CD4-positive, alpha-beta memory T cell (primary cell): ENCODE measurements at places on chromosomes 16 and 17. TPM values are rescaled to one million over a fixed set of nuclear protein-coding genes. Genes with fewer than 3 reads are reported as not detected.

KRT39 gene
- not detected for total RNA-seq

TBX6 gene
- 1.3 TPM for total RNA-seq

QPRT gene
- total RNA-seq, result 1.1 TPM

DUXB gene
- total RNA-seq, result not detected

CFAP97D1 gene
- not detected for total RNA-seq

TMED6 gene
- 2.5 TPM for total RNA-seq

PRKCB gene
- total RNA-seq, result 98.1 TPM

CTRB1 gene
- not detected for total RNA-seq

DHRS7C gene
- not detected for total RNA-seq

ANKRD40CL gene
- not detected for total RNA-seq

ZNF469 gene
- 0.64 TPM for total RNA-seq

CRYM gene
- not detected for total RNA-seq

DNA sequence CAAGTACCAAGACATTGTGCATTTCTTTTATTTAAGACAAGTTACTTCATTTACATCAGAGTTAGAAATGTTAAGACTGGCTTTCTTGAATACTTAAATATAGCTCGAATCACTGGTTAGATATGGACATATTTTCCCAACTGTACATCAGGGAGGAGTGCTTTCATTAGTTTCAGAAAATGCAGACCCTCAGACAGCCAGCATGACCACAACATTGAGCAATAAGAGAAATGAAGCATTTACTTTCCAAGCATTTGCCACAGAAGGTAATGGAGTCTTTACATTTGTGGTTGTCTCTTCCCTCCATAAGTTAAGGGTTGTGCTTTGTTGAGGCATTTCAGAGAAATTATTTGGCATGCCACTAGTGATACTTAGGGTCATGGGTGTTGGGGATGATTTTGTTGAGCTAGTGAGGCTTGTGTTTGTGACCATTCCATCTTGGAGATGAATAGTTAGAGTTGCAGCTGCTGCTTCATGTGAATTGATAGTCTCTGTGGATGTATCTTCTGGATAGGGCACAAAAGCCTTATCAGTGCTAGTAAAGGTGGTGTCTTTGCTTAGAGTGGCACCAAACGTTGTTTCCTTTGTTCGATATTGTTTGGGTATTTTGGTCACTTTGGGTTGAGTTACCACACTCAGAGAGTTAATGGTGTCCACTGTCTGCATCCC is 2.1 kb downstream of the OMG start:
- DNase-seq, result no peak
- no peaks in the 10 kb centered on the region for H3K4me1 ChIP-seq
- H3K4me3 ChIP-seq, result no peak overlapping the region
- H3K36me3 ChIP-seq, result no peaks in the 10 kb centered on the region

GRCh38 chr16:30748634-30749445 is 615 bp downstream of the PHKG2 start:
- H3K27ac ChIP-seq, result peak overlapping the region; percentile 22
- H3K4me1 ChIP-seq, result peaks cover 7% of the 10 kb centered on the region
- H3K4me3 ChIP-seq, result peak overlapping the region; percentile 23
- DNase-seq, result no peak
- H3K27me3 ChIP-seq, result no peaks in the 10 kb centered on the region

DNA sequence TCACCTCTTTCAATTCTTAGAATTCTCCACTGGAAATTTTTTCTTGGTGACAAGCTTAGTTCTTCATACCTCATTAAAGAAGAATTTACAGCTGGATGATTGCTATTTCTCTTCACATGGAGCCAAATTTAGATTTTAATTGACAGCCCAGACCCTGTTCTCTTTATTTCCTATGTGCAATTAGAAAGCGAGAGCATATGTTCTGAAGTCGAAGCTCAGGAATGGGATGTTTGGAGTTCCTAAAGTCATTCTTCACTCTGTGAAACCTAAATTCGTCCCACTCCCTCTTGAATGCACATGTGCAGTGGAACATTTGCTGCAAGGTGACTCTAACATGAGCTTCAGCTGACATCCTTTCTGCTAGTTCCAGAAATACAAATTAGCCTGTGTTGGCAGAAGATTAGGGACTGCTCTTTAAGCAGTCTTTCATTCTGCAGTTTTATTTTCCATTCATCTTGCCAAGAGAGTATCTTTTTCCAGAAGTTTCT is 129.3 kb upstream of the KCNJ16 start:
- H3K4me1 ChIP-seq, result no peaks in the 10 kb centered on the region
- no peaks in the 10 kb centered on the region for H3K36me3 ChIP-seq
- H3K27me3 ChIP-seq, result no peaks in the 10 kb centered on the region
- no peak for DNase-seq
- H3K27ac ChIP-seq, result no peak overlapping the region

GRCh38 chr17:6072611-6073010 is 2.4 kb downstream of the WSCD1 start:
- no peak for DNase-seq
- H3K4me1 ChIP-seq, result peaks cover 8% of the 10 kb centered on the region
- H3K27ac ChIP-seq, result no peak overlapping the region
- no peaks in the 10 kb centered on the region for H3K36me3 ChIP-seq
- peaks cover 17% of the 10 kb centered on the region for H3K27me3 ChIP-seq

- H3K4me1 ChIP-seq, result no peaks in the 10 kb centered on the region
- H3K27ac ChIP-seq, result no peak overlapping the region
- H3K36me3 ChIP-seq, result no peaks in the 10 kb centered on the region
- no peak overlapping the region for H3K4me3 ChIP-seq
These were observed 204.9 kb upstream of the FOXF1 start for GRCh38 chr16:86305440-86305839.

- H3K4me1 ChIP-seq, result no peaks in the 10 kb centered on the region
- no peak overlapping the region for H3K27ac ChIP-seq
- H3K27me3 ChIP-seq, result no peaks in the 10 kb centered on the region
- H3K4me3 ChIP-seq, result no peak overlapping the region
These were observed 20.9 kb downstream of the NLRP1 start for GRCh38 chr17:5563456-5563855.

GRCh38 chr17:66715745-66716156 is 119.2 kb upstream of the CACNG5 start:
- DNase-seq, result peak; percentile 49
- peaks cover 12% of the 10 kb centered on the region for H3K4me1 ChIP-seq
- H3K27me3 ChIP-seq, result no peaks in the 10 kb centered on the region
- no peak overlapping the region for H3K4me3 ChIP-seq
- no peak overlapping the region for H3K27ac ChIP-seq

DNA sequence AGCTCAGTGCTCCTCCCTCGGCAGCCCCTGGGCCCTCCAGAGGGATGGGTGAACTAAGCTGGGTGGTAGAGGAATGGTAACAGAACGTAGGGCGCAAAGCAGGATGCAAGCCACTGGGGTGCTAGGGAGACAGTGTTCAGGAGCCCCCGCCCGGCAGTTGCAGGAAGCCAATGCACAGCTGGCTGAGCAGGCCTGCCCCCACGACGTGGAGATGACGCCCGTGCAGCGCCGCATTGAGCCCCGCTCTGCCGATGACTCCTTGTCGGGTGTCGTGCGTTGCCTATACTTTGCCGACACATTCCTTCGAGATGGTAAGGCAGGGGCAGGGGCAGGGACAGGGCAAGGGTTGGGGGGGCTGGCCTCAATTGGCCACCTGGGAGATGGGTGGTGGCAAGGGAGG is 12.9 kb downstream of the LLGL1 start:
- no peak overlapping the region for H3K4me3 ChIP-seq
- no peak for DNase-seq
- peaks cover 9% of the 10 kb centered on the region for H3K36me3 ChIP-seq
- no peaks in the 10 kb centered on the region for H3K27me3 ChIP-seq
- no peak overlapping the region for H3K27ac ChIP-seq
- no peaks in the 10 kb centered on the region for H3K4me1 ChIP-seq

DNA sequence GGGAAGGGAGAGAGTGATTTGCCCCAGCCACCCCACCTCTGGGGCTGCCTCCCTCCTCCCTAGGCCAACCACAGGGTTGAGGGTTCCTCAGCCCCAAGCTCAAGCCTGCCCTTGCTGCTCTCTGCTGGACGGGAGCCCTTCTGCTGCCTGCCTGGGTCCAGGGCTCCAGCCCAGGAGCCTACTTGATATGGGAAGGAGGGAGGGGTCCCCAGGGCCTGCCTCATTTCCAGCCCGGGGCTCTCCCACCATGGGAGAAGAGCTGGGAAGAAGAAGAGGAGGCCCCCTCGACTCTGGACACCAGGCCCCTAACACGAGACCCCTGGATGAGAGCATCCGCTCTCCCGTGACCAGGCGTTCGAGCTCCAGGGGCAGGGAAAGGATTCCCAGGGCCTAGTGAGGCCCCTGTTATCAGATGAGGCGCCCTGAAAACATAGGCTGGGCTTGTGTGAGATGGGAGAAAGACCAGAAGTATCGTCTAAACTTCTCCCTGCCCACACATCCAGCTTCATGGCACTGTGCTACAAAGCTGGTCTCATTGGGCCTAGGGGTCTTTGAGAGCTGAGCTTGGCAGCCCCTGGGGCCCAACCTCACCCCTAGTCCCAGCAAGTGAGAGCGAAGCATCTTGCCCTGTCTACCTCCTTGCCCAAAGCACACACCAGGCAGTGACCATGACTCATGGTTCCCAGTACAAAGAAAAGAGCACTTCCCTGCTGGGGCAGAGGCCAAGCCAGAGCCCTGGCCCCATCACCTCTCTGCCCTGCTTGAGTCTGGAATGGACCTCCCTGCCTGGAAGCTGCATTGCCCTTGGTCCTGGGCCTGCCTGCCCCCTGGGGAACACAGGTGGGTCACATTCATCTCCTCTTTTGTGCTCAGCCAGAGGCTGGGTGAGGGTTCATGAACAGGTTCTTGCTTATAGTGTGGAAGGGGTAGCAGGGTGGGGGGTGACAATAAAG is 987 bp downstream of the SLC16A5 start:
- no peak for DNase-seq
- H3K4me1 ChIP-seq, result peaks cover 32% of the 10 kb centered on the region
- peak overlapping the region; percentile 68 for H3K4me3 ChIP-seq
- H3K27me3 ChIP-seq, result no peaks in the 10 kb centered on the region

DNA sequence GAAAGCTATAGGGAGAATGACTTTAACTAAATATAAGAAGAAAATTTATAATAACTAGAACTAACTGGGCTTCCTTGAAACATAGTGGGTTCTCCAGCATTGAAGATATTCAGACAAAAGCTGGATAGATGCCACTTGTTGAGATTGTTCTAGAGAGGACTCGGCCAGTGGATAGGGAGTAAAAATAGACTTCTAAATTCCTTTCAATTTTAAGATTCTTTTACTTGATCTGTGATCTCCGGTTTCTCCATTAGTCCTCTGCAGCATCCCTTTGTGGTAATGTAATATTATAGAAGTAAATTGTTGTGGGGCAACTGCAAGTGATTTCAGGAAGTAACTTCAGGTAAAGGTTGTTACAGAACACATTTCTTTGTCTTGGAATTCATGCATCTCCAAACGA is 10.3 kb upstream of the RARA start:
- DNase-seq, result no peak
- no peak overlapping the region for H3K4me3 ChIP-seq
- H3K36me3 ChIP-seq, result no peaks in the 10 kb centered on the region
- peaks cover 7% of the 10 kb centered on the region for H3K4me1 ChIP-seq
- H3K27me3 ChIP-seq, result no peaks in the 10 kb centered on the region
- H3K27ac ChIP-seq, result no peak overlapping the region

- peaks cover 23% of the 10 kb centered on the region for H3K4me1 ChIP-seq
- DNase-seq, result no peak
- H3K27me3 ChIP-seq, result no peaks in the 10 kb centered on the region
- H3K36me3 ChIP-seq, result peaks cover 5% of the 10 kb centered on the region
These were observed 19.2 kb downstream of the ATP6V0D1 start for GRCh38 chr16:67461600-67462278.

- no peaks in the 10 kb centered on the region for H3K36me3 ChIP-seq
- no peak overlapping the region for H3K4me3 ChIP-seq
These were observed 7.5 kb upstream of the SNTB2 start for GRCh38 chr16:69179328-69180010.

- no peak for DNase-seq
- H3K27me3 ChIP-seq, result no peaks in the 10 kb centered on the region
- H3K4me3 ChIP-seq, result no peak overlapping the region
- no peaks in the 10 kb centered on the region for H3K36me3 ChIP-seq
These were observed 41.2 kb downstream of the EMP2 start for GRCh38 chr16:10539236-10539635.
